ENCODE measurements at places on chromosomes 1 and 21.

- peak; percentile 3 for DNase-seq
These were observed 69.2 kb downstream of the FASLG start for GRCh38 chr1:172727956-172728603.

GRCh38 chr1:205271745-205272144 lies 44.0 kb downstream of the TMCC2 start:
- no peak for DNase-seq

DNA sequence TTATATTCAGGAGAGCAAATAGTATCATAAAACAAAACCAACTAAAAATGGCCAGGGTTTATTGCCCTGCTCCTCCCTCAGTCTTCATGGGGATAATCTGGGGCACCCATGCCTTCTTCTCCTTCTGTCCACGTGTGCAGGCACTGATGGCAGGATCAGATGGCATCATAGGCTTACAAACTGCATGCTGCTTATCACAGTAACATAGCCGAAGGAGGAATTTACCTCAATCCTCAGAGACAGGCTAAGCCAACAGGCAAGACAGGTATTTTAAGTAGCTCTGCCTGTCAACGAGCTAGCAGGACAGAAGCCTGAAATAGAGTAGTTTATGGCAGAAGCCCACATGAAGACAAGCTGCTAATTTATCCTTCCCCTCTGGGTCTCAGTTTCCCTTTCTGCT lies 9.4 kb downstream of the LAMB3 start:
- DNase-seq = no peak

GRCh38 chr1:32965251-32965747 lies 690 bp upstream of the RNF19B start:
- DNase-seq = no peak

DNA sequence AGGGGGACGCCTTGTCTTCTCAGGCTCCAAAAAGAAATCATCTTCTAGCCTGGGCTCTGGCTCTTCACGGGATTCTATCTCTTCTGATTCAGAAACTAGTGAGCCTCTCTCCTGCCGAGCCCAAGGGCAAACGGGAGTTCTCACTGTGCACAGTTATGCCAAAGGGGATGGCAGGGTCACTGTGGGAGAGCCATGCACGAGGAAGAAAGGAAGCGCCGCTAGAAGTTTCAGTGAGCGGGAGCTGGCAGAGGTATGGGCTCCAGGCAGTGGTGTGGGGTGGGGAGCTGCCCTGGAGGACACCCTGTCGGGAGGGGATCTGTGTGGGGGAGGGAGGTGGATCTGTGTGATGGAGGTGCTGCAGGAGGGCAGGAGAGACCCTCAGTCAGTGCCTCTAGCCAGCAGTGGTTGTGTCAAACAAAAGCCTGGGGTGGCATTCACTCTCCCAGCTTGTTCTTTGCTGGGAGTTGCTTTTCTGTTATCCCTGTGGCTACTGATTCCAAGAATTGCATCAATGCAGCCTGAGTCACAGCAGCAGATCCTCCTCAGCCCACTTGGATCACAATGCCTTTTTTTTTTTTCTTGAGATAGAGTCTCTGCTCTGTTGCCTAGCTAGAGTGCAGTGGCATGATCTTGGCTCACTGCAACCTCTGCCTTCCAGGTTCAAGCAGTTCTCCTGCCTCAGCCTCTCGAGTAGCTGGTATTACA lies 21.8 kb downstream of the KDM4A start:
- DNase-seq = no peak

DNA sequence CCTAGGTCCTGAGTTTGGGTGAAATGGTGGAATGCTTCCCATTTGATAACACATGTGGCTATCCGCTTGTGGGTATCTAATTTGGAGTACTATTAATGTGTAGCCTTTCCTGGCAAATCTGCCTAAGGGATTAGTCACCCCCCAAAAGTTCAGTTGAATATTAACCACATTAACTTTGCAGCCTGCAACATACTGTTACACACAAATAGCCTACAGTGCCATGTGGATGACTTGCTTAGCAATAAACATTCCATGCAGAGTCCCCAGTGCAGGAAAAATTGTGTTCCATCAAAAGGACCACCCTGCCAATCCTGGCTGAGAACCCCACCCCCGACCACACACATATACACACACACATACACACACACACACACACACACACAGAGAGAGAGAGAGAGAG lies 303.3 kb upstream of the ESRRG start:
- no peak for DNase-seq

- DNase-seq = no peak
These were observed 853 bp upstream of the RRAGC start for GRCh38 chr1:38860454-38860795.

GRCh38 chr1:157862114-157863070 lies 20.8 kb upstream of the CD5L start:
- no peak for DNase-seq

GRCh38 chr1:167428395-167428794 lies 89.9 kb downstream of the CD247 start:
- DNase-seq = no peak

DNA sequence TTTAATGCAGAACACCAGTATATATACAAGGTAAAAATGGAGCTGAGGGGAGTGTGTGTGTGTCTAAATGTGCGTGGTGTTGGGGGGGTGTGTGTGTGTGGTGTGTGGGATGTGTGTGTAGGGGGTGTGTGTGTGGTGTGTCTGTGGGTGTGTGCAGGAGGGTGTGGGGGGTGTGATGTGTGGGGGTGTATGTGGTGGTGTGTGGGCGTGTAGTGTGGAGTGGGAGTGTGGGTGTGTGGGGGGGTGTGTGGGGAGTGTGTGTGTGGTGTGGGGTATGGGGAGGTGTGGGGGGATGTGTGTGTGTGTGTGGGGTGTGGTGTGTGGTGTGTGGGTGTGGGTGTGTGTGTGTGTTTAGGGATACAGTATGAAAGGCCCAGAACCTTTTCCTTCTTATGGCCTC lies 202.3 kb upstream of the CACYBP start:
- DNase-seq = no peak

- DNase-seq = no peak
These were observed 6.9 kb downstream of the AKR1A1 start for GRCh38 chr1:45557422-45557944.

- DNase-seq = no peak
These were observed 12.8 kb downstream of the S100PBP start for GRCh38 chr1:32830092-32830852.

GRCh38 chr1:30809514-30810263 lies 52.1 kb upstream of the LAPTM5 start:
- peak; percentile 32 for DNase-seq

DNA sequence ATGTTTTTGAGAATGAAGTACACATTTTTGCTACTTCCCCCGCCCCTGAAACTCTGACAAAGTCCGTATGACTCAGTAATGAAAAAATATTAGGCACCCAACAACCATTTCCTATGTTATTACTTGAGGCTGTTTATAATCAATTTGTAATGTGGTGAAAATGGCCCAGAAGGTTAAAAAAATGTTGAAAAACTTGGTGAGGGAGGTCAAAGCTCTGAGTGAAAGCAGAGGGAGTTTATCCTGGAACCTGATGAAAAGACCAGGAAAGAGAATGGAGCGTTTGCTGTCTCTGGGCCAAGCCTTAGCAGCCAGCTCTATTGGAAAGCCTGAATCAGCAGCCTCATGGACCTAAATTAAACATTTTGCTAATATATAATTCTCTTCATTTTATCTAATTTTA lies 367.7 kb upstream of the NEGR1 start:
- no peak for DNase-seq

DNA sequence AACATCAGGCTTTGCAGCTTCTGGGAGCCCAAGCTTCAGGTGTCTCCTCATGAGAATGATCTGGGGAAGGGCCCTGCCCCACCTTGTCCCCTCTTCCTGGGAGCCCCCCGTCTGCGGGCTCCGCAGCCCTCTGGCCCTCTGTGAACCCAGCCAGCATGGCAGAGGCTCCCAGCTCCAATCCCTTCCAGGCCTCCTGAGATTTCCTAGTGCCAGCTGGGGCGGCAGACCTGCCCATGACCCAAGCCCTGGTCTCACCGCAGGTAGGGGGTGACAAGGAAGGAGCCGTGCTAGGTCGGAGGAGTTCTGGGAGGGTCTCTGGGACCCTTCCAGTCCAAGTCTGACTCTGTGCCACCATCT lies 7.7 kb downstream of the PLEKHG5 start:
- DNase-seq = no peak

GRCh38 chr21:45303091-45303615 lies 15.5 kb upstream of the POFUT2 start:
- no peak for DNase-seq

DNA sequence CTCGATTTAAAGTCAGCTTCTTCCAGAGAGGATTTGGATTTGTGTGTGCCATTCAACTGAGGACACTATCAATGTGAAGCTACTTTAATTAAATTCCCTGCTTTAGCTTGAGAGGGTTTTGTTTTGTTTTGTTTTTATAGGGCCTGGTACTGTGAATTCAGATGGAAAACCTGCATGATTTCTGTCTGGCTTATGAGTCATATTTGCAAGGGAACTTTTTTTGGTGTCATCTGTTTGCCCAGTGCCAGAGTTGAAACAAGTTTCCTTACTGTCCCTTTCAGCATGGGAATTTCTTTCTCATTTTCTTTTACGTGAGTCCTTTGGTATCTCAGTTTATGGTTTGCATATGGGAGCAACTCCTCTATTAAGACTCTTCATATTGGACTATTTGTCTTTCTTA lies 194.6 kb downstream of the GREM2 start:
- DNase-seq = no peak

DNA sequence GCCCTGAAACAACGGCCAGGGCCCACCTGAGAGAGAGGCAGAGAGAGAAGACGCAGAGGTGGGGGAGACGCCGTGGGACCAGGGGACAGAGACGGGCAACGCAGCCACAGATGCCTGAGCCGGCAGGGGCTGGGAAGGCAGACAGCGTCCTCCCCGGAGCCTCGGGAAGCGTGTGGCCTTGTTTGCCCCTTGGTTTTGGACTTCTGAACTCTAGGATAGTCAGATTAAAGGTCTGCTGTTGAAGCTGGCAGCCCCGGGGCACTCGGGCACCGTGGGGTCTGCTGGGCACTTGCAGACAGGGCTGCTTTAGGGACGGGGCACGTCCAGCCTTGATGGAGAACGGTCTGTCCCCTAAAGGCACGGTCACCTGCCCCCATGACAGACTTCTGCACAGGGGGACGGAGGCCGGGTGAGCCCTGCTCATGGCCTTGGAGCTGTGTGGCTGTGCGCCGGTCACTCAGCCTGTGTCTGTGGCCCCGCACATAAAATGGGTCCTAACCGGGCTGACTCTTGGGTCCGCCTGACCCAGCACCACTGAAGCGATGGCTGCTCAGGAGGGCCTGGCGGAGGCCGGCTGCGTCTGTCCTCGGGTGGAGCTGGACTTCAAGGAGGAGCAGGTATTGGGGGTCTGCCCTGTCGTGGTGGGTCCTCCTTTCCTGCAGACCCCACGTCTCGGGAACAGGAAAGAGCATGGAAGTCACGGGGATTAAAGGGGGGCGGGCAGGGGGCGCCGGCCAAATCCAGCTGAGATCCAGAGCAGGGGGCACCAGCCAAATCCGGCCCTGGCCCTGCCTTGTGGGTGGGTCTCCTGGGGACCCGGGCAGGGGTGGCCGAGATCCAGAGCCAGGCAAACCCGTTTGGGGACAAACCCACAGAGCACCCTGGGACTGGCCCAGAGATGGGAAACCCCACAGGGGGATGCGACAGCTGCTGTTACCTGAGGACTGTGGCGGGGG lies 9.6 kb upstream of the RNF223 start:
- DNase-seq = no peak

- DNase-seq = no peak
These were observed 68.2 kb upstream of the PRDX6 start for GRCh38 chr1:173408886-173409285.

- no peak for DNase-seq
These were observed 36.1 kb downstream of the ST6GALNAC3 start for GRCh38 chr1:76110666-76111065.

DNA sequence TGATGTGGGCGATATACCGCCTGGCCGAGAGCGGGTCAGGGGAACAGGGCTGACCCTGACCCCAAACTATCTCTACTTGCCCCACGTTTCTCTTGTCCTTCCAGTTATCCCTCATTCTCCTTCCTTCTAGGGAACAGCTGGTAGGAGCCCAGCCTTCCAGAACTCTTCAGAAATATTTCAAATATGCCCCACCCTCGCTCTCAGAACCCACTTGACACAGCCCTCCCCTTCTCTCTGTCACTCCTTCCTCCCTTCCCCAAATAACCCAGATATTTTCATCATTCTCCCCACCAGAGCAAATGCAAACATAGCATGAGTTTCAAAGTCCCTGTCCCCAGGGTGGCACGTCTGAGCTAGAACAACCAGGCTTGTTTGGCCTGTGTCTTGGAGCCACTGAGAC lies 1.1 kb downstream of the CACNA1S start:
- no peak for DNase-seq

DNA sequence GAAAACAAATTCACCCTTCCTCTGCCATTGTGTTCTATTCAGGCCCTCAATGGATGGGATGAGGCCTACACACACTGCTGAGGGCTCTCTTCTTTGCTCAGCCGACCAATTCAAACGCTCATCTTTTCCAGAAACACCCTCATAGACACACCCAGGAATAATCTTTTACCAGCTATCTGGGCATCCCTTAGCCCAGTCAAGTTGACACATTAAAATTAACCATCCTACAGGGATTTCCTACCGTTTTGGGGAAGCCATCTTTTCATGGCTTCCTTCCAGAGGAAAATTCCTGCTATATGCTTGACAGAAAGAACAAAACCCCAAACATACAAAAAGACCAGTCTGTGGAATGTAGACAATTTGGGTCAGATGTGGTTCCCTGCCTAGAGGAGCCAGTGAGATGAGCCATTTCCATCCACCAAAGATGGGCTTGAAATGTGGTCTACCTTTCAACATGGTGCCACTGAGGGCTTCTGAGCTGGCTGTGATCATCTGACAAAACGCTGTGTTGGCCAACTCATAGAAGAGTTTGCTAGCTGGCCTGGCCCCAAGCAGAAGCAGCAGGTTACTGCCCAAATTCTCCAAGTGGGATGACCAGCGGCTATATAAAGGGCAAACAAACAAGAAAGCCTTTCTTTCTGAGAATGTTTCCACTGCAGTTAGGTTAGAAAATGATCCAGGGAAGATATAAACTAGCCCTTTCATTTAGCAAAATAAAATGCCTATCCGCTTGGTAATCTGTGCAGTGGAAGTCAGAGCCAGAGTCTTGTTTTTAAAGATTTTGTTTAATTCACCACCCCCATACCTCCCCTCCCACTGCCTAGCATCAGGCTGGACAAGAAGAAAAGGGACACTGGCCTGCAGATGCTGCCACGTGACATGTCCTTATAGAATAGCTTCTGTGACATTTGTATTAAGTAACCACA lies 69.1 kb upstream of the MRPS6 start:
- no peak for DNase-seq

DNA sequence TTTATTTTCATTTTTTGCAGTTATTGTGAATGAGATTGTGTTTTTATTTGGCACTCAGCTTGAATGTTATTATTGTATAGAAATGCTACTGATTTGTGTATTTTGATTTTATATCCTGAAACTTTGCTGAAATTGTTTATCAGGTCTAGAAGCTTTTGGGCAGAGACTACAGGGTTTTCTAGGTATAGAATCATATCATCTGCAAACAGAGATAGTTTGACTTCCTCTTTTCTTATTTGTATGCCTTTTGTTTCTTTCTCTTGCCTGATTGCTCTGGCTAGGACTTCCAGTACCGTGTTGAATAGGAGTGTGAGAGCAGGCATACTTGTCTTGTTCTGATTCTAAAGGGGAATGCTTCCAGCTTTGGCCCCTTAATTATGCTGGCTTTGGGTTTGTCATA lies 27.3 kb downstream of the ZNF691 start:
- no peak for DNase-seq
